SJSA1 (cell line): ENCODE measurements at places on chromosomes 2 and 18.

DNA sequence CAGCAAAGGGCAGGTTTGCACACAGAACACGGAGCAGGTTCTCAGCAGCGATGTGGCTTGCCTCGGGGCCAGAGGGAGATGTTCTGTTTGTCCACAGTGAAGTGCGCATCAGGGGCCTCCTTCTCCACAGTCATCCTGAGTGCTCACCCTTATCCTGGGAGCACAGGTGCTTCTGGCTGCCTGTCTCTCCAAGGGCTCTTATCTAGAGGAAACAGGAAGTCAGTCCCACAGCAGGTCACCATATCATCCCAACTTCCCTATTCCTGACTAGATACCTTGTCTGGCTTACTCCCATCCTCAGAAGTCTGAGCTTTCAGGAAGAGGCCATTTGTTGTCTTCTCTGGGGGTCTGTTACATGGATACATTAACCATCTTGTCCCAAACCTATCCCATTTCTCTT is at the start of gene CD207:
Gene CD207, minus strand, starts transcription at position 174 of the 400 bp plus-strand sequence. Its CDS starts 40 bp downstream, at position 134.
- DNase-seq, result no peak

DNA sequence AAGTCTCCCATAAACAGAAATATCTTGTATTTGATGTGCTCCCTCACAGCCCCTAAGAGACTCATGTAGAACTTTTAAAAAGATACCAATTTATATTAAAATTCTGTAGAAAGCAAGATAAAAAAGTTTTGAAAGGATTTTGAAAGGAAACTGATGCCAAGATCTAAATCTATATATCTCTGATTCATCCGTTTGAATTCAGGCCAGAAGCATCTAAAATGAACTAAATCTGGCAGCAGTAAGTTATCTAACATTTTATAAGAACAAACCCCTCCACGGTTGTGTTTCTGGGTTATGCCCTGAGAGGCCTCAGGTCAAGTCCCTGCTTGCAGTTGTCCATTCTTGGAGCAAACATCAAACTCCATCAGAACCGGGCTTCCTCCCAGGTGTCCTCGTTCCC is 165.8 kb downstream of the FBXO15 start:
- no peak for DNase-seq

DNA sequence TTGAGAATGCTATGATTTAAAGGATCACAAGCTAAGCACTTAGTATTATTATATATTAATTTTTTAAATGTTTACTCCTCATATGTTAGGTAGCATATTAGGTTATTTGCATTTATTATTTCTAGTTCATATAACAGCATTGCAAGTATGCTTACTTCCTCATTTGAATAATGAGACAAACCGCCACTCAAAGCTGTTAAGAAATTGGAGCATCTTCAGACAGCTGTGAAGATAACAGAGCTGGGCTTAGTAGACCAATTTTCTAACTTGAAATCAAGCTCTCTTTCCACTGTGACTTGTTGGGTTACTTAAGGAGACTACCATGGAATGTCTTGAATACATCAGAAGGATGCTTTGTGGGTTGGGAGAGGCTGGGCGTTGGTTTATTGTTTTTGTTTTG is 139.3 kb downstream of the ASXL3 start:
- no peak for DNase-seq

DNA sequence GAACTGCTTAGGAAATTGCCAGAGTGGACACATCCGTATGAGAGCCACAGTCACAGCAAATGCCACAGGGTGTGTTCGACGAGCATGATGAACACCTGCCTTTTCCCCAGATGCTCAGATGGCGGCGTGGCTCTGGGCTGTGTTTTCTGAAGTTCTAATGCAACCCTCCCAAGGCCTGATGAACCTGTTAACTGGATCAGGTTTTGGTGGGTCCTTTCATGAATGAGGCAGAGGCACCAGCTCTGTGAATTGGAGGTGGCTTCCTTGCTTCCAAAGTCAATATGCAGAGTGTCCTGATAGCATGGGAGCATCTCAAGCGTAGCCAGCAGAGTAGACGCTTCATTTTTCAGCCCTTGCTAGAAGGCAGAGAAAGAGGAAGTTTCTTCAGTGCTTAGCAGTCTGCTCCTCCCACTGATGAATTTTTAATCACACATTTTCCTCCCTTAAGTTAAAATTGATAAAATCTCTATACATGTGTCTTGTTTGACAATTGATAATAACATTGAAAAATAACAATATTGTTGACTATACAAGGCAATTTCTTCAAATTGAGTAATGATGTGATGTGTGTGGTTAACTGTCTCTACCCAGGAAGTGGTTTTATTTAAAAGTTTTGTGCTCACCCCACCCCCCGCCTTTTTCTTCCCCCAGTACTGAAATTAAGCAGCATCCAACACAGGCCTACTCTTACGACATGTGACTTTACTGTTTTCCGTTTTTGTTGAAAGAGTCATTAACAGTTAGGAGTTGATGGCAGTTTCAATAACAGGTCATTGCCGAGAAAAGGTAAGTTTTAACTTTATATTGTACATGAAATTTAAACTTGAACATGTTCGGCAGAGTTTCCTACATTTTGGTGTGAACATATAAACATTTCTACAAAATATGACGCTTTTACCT is at the start of gene ARHGAP15:
Gene ARHGAP15, plus strand, starts transcription at position 739 of the 900 bp plus-strand sequence.
- DNase-seq, result no peak

GRCh38 chr2:44291281-44292248 is 16.3 kb downstream of the SLC3A1 start:
- peak; percentile 71 for DNase-seq

DNA sequence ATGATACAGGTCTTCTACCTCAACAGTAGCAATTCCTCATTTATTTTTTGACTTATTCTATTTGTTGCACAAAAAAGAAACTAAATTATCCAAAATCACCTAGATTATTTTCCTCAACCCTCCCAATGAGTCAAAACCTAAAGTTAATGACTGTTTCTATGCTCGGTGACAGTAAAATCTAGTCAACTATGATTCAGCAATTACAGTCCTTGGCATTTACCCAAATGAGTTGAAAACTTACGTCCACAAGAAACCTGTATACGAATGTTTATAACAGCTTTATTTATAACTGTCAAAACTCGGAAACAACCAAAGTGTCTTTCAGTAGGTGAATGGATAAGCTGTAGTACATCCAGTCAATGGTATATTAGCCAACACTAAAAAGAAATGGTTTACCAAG is 439.3 kb downstream of the CBLN2 start:
- no peak for DNase-seq

DNA sequence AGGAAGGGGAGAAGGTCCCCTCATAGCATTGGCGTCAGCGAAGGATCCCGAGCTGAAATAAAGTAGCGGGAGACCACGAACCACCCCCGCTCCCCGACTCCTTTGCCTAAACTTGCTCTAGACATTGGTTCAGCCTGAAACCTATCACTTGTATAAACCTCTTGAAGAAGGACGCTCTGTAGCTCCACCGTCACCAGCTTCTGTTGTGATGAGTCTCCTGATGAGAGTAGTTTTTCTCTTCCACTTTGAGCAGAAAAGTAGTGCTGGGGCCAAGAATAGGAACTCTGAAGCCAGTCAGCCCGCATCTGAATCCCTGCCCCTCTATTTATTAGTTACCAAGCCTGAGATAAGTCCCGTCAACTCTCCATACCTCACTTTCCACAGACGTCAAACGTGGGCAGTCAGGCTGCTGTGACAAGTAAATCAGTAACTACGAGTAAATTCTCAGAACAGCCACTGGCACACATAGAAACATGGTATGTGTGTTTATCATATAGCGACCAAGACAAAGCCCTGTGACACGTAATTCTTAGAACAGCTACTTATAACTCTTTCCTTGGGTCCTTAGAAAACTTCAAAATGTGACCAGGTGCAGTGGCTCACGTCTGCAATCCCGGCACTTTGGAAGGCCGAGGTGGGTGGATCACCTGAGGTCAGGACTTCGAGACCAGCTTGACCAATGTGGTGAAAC is 61.7 kb downstream of the CD226 start:
- no peak for DNase-seq

- DNase-seq, result no peak
Measured at GRCh38 chr2:55842046-55842445, 81.5 kb downstream of the EFEMP1 start.

DNA sequence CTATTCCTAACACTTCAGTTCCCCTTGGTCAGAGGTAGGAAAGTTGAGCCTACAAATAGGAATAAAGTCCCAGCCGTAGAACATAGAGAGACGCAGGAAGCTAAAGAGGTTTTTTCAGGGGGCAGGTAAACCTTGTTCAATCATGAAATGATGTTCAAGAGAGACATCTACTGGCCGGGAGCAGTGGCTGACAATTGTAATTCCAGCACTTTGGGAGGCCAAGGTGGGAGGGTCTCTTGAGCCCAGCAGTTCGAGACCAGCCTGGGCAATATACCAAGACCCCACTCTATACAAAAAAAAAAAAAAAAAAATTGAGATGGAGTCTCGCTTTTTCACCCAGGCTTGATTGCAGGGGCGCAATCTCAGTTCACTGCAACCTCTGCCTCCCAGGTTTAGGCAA is 66.7 kb upstream of the DNAJC10 start:
- DNase-seq, result peak; percentile 36
